ENCODE measurements at places on chromosomes 3 and 15.
A peak's percentile ranks its signal among the peaks of the same experiment; 100 is the strongest.

DNA sequence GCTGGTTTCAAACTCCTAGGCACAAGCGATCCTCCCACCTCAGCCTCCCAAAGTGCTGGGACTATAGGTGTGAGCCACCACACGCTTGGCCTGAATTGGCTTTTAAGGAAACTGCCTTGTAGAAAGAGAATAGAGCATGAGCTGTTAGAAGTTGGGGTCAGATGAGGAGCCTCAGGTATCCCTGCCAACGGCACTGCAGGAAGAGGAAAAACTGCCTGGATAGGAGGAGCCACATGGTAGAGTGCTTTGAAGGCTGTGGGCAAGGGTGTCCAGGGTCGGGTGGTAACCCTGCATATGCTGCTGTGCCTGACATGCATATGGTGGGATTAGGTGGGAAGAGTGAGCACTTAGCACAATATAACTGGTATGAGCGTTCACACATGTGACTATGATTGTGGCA, 55.0 kb downstream of the BSN start:
- DNase-seq = no peak

GRCh38 chr3:182980204-182981037, at the start of gene DCUN1D1:
DCUN1D1 (minus strand) TSS chr3:182980538; CDS start chr3:182980489, 49 bp downstream.
- peak; percentile 48 for DNase-seq

GRCh38 chr3:184560531-184560930, 1.1 kb upstream of the EPHB3 start:
- no peak for DNase-seq

DNA sequence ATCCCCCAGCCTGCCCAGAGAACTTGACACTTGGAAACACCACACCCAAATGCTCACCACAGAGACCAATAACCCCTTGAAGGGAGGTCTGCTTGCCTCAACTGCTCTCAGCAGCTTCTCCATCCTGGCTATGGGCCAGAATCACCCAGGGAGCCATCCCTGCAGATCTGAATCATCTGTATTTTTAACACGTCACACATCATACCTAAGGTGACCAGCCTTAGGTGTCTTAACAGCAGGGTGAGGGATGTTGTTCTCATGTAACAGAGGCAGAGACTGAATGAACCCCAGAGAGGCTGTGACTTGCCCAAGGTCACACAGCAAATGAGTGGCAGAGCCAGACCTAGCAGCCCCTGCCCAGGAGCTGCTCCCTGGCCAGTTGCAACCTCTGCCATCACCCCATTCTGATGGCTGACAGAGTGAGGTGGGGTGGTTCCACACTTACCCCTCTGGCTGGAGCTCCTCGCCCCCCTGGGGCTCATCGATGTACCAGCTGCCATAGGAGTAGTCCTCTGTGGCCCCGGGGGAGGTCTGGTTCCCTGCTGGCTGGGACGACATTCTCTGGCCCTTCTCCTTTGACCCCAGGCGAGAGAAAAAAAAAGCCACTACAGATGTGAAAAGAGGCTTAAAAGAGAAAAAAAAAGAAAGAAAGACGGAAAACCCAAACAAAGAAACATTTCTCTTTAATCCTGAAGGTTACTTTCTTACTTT, 722 bp downstream of the STRA6 start:
- DNase-seq = no peak

- DNase-seq = no peak
These were observed 67.2 kb downstream of the LRRK1 start for GRCh38 chr15:100986158-100986896.

Measured in NCI-H524 (cell line).